ENCODE measurements at places on chromosomes 6 and 20.

DNA sequence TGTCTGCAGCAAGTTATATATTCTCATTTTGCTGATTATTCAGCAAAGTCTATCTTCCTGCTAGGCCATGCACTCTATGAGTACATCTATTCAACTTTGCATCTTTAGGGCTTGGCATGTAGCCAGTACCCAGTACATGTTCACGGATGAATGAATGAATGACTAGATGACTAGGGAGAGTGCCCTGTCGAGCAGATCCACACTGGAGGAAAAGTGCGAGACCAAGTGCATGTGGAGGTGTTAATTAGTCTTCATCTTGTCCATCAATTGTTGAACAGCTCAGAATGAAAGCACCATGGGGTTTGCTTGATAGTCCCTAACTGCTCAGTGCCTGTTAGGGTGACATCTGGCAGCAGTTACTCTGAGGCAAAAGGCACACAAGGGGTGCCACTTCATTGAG, 30.4 kb downstream of the TM9SF4 start:
- no peak for DNase-seq

GRCh38 chr20:37384683-37385174, 38.8 kb downstream of the SRC start:
- peak; percentile 33 for DNase-seq

DNA sequence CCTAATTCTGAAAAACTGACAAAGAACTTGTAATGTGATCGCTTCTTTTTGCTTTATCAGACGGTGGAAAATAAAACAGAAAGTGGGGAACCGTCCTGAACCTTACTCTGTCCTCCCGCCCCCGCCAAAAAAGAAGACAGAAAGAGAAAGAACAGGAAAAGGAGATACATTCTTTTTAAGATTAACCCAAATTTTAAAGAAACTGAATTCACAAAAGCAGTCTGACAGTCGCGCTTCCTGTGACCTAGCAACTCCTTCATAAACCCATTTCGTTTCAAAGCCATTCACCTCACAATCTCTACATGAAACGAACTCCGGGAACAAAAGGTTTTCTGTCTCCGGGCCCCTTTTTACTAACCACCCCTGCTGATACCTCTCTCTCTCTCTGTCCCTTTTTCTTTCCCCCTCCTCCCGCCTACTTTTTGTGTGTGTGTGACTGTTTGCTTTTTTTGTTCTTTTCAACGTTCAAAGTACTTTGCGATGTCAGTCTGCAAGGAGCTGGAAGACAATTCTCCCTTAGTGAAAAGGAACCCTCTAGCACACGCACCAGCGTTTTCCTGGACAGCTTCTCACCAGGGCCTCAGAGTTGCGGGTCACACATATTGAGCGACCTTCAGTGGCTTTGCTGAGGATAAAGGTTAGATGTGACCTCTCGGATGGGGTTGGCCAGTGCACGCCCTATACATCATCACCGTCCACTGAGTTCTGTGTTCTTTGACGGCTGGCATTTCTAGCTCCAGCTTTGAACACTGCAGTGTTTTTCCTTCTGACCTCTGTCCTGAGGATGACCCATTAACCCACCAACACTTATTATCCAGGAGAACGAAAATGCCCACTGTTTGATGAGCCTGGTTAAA, 530 bp upstream of the NEDD9 start:
- DNase-seq, result no peak

GRCh38 chr6:122747573-122747972, 31.9 kb upstream of the FABP7 start:
- no peak for DNase-seq

DNA sequence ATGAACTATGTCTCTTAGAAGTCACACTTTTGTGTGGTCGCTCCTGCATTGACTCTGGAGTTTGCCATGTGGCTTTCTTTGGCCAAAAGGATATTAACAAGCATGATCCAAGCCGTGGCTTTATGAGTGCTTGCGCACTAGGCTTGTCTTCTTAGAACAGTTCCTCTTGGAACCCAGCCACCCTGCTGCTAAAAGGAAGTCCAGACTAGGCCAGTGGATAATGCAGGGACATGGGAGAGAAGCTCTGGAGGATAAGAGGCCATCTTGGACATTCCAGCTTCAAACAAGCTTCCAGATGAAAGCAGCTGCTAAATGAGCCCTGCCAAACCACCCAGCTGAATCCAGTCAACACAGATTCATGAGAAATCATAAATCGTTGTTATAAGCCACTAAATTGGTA, 346.4 kb downstream of the CDC5L start:
- no peak for DNase-seq

- no peak for DNase-seq
These were observed 185.6 kb downstream of the OR2B2 start for GRCh38 chr6:27726619-27727023.

DNA sequence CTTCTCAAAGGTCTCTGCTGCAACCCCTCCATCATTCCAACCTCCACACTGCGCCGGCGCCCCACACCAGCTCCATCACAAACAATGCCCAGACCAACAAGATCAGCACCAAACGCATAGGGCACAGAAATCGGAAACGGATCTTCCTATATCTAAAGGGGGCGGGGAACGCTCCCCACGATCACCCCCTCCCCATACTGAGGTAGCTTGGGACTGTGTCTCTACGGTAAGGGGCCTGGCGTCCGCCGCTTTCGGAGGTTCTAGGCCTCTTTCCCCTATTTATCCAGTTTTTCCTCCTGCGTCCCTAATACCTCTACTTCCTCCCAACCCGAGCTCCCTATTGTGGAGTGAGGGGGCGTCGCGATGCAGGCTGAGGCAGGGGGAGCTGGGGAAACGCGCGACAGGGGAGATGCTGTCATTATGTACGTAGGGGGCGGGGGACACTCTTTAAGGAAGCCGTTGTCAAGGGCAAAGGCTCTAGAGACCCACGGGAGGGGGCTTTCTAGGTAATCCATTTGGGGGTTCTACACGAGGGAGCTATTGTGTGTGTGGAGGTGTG, 909 bp downstream of the DNAAF9 start:
- DNase-seq, result no peak

DNA sequence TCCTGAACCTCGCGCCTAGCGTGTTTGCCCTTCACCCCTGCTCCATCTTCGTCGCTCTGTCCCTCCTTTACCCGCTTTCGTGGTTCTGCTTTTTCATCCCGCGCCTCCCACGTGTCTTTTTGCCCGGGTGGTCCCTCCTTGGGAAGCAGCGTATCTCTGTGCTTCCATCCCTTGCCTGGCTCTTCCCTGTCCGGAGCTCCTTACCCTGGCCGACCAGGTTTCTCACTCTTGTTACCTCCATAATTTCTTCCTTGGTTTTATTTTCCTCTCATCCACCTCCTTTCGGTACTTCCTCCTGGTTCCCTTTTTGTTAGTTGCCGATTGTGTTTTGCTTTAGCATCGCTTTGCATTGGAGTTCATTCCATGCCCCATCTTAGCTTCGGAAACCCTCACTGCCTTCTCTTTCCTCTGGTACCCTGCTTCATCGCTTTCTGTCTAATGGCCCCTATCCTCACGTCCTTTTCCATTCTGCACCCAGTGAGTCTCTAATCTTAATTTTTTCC, 735 bp downstream of the FAM135A start:
- no peak for DNase-seq

DNA sequence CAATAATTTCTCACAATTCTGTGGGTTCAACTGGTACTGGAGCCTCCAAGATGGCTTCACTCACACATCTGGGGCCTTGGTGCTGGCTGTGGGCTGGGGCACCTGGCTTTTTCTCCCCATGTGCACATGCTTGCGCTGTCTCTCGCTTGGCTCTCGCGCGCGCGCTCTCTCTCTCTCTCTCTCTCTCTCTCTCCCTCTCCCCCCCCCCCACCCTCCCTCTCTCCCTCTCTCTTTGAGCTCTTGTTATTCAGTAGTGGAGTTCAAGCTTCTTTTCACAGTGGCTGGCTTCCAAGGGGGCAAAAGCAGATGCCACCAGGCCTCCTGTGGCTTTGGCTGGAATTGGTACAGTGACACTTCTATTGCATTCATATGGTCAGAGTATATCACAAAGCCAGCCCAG, 10.8 kb upstream of the TBCC start:
- no peak for DNase-seq

GRCh38 chr6:29502597-29502996, 14.8 kb upstream of the MAS1L start:
- DNase-seq, result no peak

- no peak for DNase-seq
These were observed 3.1 kb downstream of the BICRAL start for GRCh38 chr6:42784717-42785498.

GRCh38 chr6:149855040-149855654, 9.0 kb downstream of the LRP11 start:
- no peak for DNase-seq

GRCh38 chr6:163835439-163836171, 421.1 kb downstream of the QKI start:
- no peak for DNase-seq
